Progenitor cell of endocrine pancreas (in vitro differentiated cells): ENCODE measurements at places on chromosomes 5 and 9. TPM values are rescaled to one million over a fixed set of nuclear protein-coding genes. Genes with fewer than 3 reads are reported as not detected.
A peak's percentile ranks its signal among the peaks of the same experiment; 100 is the strongest.

BAAT gene
- total RNA-seq, result 0.36 TPM in 1 of 2 replicates, not detected in the other

WDR36 gene
- 31.5 and 31.6 TPM in 2 replicates for total RNA-seq

FLT4 gene
- 2.0 TPM in 2 replicates for total RNA-seq

IFNA13 gene
- not detected in 2 replicates for total RNA-seq

BBLN gene
- total RNA-seq, result 57.3 and 62.5 TPM in 2 replicates

SOX30 gene
- not detected in 2 replicates for total RNA-seq

FYB1 gene
- not detected in 2 replicates for total RNA-seq

BNC2 gene
- total RNA-seq, result 1.0 and 1.6 TPM in 2 replicates

SLC36A2 gene
- total RNA-seq, result not detected in 2 replicates

CA9 gene
- total RNA-seq, result 0.31 and 0.49 TPM in 2 replicates

TESK1 gene
- total RNA-seq, result 62.3 and 63.2 TPM in 2 replicates

DNA sequence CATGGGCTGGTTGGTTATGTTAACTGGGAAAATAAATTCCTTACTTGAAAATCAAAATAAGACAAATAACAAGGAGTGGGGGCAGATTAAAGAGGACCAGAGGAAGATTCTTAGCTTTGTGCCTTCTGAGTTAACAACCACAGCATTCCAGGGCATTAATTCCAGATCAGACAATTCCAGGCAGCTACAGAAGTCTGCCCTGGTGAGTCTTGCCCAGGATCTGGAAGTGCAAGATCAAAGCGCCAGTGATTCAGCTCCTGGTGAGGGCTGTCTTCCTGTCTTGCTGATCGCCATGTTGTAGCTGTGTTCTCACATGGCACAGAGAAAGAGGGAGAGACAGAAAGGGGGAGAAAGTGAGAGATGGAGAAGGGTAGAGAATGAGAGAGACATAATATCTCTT is 65.6 kb downstream of the ANXA2R start:
- H3K36me3 ChIP-seq, result peaks cover 3% of the 10 kb centered on the region
- no peak overlapping the region for H3K4me3 ChIP-seq
- DNase-seq, result no peak
- H3K4me1 ChIP-seq, result no peaks in the 10 kb centered on the region

GRCh38 chr5:152246401-152246800 is 158.7 kb downstream of the NMUR2 start:
- H3K36me3 ChIP-seq, result no peaks in the 10 kb centered on the region
- no peak overlapping the region for H3K27ac ChIP-seq

DNA sequence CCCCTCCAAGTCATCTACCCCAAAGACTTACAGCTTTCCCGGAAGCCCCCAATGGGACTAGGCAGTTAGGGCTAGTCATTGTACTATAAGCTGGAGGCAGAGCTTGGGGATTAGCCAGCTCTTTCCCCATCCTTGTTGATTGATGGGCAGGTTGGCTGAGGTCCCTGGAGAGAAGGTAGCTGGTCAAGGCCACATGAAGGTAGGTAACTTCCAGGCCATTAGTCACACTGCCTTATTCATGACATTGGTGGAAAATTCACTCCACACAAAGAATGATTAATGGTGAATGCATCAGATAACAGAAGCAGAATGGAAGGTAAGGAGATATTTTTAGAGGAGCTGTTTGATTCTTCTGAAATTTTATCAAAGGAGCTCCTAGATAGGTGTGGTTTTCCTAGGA is 49.5 kb upstream of the TGFBR1 start:
- no peak for DNase-seq
- no peaks in the 10 kb centered on the region for H3K36me3 ChIP-seq
- H3K4me1 ChIP-seq, result peaks cover 10% of the 10 kb centered on the region
- no peak overlapping the region for H3K4me3 ChIP-seq
- no peak overlapping the region for H3K27ac ChIP-seq

DNA sequence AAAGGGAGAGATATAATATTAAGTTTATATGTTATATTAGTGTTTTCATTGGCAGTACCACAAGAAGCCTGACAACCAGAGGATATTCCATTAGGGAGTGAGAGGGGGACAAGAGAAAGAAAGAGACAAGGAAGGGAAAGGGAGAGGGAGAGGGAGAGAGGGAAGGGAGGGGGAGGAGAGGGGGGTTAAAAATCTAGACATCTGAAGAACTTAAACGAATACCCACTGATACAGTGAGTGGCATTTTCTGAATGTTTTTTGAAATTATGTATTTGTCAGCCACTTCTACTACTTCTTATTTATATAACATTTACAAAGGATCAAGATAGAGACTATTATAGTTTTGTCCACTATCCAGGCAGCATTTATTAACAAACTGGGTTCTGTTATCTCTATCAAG is 11.6 kb upstream of the CEP120 start:
- H3K4me1 ChIP-seq, result peaks cover 2% of the 10 kb centered on the region
- H3K4me3 ChIP-seq, result no peak overlapping the region
- no peaks in the 10 kb centered on the region for H3K27me3 ChIP-seq
- no peak for DNase-seq

DNA sequence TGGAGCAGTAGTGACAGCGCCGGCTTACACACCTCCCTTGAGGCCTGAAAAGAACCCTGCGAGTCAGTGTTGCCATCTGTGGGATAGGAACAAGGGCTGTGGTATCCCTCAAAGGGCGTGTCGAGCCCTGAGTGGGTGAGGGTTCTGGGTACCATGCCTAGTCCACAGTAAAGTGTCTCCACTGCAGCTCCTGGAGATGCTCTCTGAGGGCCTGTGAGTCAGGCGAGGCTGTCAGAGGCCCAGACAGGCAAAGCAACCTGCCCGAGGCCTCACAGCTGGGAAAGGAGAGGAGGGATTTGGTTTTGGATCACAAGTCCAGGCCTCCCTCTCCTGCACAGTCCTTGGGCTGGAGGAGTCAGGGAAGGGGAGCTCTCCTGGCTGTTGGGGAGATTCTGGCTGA is 6.1 kb downstream of the PRRX2 start:
- DNase-seq, result no peak
- no peak overlapping the region for H3K4me3 ChIP-seq
- no peaks in the 10 kb centered on the region for H3K36me3 ChIP-seq
- no peaks in the 10 kb centered on the region for H3K4me1 ChIP-seq

- H3K4me3 ChIP-seq, result no peak overlapping the region
- DNase-seq, result no peak
- no peaks in the 10 kb centered on the region for H3K27me3 ChIP-seq
These were observed 39.2 kb upstream of the EQTN start for GRCh38 chr9:27336126-27336525.

DNA sequence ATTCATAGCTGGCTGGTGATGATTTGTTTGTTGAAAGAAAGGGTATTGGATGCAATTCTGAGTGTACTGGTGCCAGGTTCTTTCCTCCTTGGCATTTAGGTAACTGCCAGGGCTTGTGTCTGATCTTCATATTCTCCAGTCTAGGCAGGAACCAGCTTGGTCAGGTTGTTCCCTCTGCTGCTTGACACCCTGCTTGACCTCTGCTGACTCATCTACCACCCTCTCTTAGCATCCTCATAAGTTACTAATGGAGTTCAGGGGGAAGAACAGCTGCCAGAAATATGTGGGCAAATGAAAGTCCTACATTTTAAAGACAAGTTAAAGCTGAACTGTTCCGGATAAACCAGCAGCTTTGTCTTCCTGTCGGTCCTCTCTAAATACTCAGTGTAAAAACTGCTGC is 116.1 kb upstream of the TNC start:
- DNase-seq, result no peak
- H3K27me3 ChIP-seq, result no peaks in the 10 kb centered on the region
- no peak overlapping the region for H3K4me3 ChIP-seq

- H3K4me3 ChIP-seq, result no peak overlapping the region
- peak overlapping the region; percentile 61 for H3K27ac ChIP-seq
- no peak for DNase-seq
- H3K27me3 ChIP-seq, result peaks cover 28% of the 10 kb centered on the region
These were observed 59.0 kb downstream of the MAP1B start for GRCh38 chr5:72166070-72166979.

- peaks cover 31% of the 10 kb centered on the region for H3K27me3 ChIP-seq
- peaks cover 11% of the 10 kb centered on the region for H3K4me1 ChIP-seq
- no peak for DNase-seq
- H3K27ac ChIP-seq, result no peak overlapping the region
- no peaks in the 10 kb centered on the region for H3K36me3 ChIP-seq
These were observed 8.0 kb upstream of the PALM2AKAP2 start for GRCh38 chr9:109771796-109772531.

DNA sequence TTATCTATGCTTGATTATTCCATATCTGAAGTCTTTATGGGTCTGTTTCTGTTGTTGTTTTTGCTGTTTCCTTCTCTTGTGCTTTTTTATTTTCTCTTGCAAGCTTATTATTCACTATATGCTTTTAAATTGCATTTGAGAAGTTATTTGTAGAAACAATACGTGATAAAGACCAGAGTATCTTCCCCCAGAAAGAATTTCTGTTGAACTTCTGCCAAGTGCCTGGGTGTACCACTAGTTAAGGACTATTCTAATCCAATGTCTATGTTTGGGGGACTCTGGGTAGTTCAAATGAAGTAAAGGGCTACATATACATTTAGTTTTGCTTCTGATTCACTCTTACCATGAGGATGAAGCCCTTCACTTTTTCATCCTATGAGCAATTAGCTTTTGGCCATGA is 54.3 kb downstream of the SLF1 start:
- no peak overlapping the region for H3K27ac ChIP-seq
- no peaks in the 10 kb centered on the region for H3K4me1 ChIP-seq
- H3K36me3 ChIP-seq, result peaks cover 1% of the 10 kb centered on the region
- no peak for DNase-seq
- no peaks in the 10 kb centered on the region for H3K27me3 ChIP-seq
- H3K4me3 ChIP-seq, result no peak overlapping the region

DNA sequence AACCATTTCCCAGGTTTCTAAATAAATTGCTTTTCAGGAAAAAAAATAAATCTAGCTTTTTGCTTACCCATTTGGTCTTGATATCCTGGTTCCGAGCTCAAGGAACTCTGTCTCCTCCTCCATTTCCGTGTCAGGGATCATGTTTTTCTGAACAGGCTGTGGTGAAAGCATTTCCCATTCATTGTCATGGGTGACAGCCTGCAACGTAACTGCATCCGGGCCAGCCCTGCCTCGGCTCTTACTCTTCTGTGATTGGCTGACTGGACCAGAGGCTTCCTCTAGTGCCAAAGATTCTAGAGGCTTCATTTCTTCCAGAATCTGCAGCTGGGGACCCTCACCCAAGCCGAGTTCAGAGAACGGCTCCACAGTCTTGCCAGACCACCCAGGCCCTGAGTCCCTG is 61.0 kb upstream of the PCA3 start:
- no peak overlapping the region for H3K27ac ChIP-seq
- H3K4me1 ChIP-seq, result peaks cover 3% of the 10 kb centered on the region
- H3K27me3 ChIP-seq, result peaks cover 38% of the 10 kb centered on the region
- DNase-seq, result no peak

- H3K36me3 ChIP-seq, result peaks cover 7% of the 10 kb centered on the region
- DNase-seq, result no peak
- peaks cover 73% of the 10 kb centered on the region for H3K4me1 ChIP-seq
- peak overlapping the region; percentile 97 for H3K27ac ChIP-seq
These were observed 28.3 kb downstream of the RAI14 start for GRCh38 chr5:34684281-34684979.

GRCh38 chr9:14547245-14548060 is 145.8 kb downstream of the ZDHHC21 start:
- no peak overlapping the region for H3K4me3 ChIP-seq
- peaks cover 2% of the 10 kb centered on the region for H3K27me3 ChIP-seq
- no peak overlapping the region for H3K27ac ChIP-seq
- H3K4me1 ChIP-seq, result peaks cover 3% of the 10 kb centered on the region

DNA sequence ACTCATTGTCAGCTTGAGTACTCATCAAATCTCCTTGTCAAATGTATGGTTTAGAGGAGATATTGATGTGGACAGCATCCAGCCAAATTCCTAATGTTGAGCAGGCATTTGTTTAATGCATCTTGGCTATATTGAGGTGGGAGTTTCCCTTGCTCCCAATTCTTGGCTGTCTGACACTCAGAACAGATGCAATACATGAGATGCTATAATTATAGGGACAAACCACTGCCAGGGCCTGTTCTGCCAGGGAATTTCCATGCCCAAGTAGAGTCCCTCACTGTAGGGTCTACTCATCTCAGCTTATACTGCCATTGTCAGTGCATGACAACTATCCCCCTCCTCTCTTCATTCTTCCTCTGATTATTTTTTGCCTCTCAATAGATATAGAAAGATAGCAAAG is 392.0 kb upstream of the KCNN2 start:
- H3K27ac ChIP-seq, result no peak overlapping the region
- H3K36me3 ChIP-seq, result no peaks in the 10 kb centered on the region
- H3K27me3 ChIP-seq, result peaks cover 2% of the 10 kb centered on the region
- no peak for DNase-seq
- no peaks in the 10 kb centered on the region for H3K4me1 ChIP-seq

GRCh38 chr9:133120501-133121197 is 391 bp downstream of the RALGDS start:
- H3K27me3 ChIP-seq, result no peaks in the 10 kb centered on the region
- peaks cover 17% of the 10 kb centered on the region for H3K4me1 ChIP-seq
- DNase-seq, result no peak
- H3K4me3 ChIP-seq, result peak overlapping the region; percentile 76
- H3K36me3 ChIP-seq, result no peaks in the 10 kb centered on the region

DNA sequence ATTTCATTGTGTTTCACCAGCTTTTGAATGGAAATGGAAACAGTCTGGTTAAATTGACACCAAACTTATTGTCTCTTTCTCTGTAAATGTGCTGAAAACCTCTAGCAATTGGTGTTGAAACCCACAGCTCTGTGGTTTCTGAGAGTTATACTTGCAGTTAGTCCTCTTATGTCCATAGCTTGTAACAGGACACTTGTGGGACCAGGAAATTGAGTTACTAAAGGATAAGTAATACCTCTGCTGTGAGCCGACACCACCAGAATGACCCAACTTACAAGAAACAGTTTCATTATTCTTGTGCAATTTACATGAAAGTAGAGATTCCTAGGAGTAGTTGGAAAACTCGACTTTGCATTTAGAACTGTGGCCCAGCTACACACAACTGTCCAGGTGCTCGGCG is 191.5 kb downstream of the CFAP90 start:
- no peaks in the 10 kb centered on the region for H3K27me3 ChIP-seq
- no peaks in the 10 kb centered on the region for H3K4me1 ChIP-seq
- no peak for DNase-seq

GRCh38 chr5:174259696-174260420 is 214.4 kb downstream of the NSG2 start:
- H3K27me3 ChIP-seq, result peaks cover 10% of the 10 kb centered on the region
- H3K4me1 ChIP-seq, result no peaks in the 10 kb centered on the region
- H3K4me3 ChIP-seq, result no peak overlapping the region
- H3K36me3 ChIP-seq, result no peaks in the 10 kb centered on the region

DNA sequence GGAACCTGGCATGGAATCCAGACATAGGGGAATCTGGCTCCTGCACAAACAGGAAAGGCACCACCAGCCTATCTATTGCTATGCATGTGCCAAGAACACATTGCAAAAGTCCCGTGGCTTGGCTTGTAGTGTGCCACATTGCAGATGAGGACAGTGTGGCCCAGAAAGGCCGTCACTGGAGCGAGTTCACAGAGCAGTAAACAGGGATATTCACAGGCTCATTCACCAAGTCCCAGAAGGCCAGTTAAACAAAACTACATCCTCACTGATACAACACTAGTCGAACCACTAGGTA is 39.6 kb upstream of the TRIM32 start:
- no peak overlapping the region for H3K4me3 ChIP-seq
- no peaks in the 10 kb centered on the region for H3K4me1 ChIP-seq

- no peak overlapping the region for H3K4me3 ChIP-seq
- peaks cover 22% of the 10 kb centered on the region for H3K4me1 ChIP-seq
- no peaks in the 10 kb centered on the region for H3K36me3 ChIP-seq
- H3K27ac ChIP-seq, result no peak overlapping the region
- no peaks in the 10 kb centered on the region for H3K27me3 ChIP-seq
- no peak for DNase-seq
These were observed 116.9 kb downstream of the ARRDC3 start for GRCh38 chr5:91266184-91266705.

- no peaks in the 10 kb centered on the region for H3K27me3 ChIP-seq
- peaks cover 2% of the 10 kb centered on the region for H3K4me1 ChIP-seq
- no peaks in the 10 kb centered on the region for H3K36me3 ChIP-seq
These were observed 489.6 kb downstream of the MAN2A1 start for GRCh38 chr5:110179321-110179720.
